Astrocyte of the hippocampus (primary cell): ENCODE measurements at places on chromosomes 12 and 14.

GRCh38 chr12:5459051-5459782, 27.3 kb downstream of the NTF3 start:
- no peak for DNase-seq

GRCh38 chr14:37559386-37559785, 35.7 kb downstream of the FOXA1 start:
- DNase-seq, result peak; percentile 36

DNA sequence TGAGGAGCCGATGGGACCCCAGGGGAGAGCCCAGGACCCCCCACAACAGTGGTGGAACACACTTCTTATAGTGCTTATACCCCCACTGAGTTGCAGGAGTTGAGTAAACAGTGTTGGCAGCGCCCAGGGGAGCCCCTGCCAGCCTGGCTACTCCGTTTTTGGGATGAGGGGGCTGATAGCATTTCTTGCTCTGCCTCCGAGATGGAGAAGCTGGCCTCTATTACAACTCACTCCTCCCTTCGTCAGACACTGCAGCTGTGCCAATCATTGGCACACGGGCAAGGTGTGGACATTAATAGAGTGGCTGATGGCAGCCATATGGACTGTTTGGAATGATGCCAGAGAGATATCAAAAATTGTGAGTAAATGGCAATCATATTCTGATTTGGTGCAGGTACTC, 94.9 kb upstream of the TMPO start:
- no peak for DNase-seq

DNA sequence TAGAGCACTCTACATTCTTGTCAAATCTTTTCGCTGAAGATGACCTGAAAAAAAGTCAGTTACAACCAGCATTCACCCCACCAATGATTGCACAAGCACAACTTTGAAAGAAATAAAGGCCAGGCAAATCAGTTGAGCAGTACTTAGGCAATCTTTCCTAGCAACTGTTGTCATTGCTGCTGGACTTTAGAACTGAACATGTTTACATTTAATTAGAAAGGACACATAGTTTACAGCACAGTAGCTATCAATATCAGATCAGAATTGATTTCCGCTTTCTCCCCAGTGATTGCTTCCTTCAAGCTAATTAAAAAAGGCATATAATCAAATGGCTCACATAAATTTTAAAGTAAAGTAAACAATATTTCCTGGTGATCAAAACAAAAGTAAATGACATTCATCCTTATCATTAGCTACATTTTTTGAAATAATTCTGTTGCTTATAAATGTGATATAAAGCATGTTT, 128.4 kb downstream of the FOXA1 start:
- no peak for DNase-seq

GRCh38 chr14:21505012-21505553, 6.1 kb downstream of the METTL3 start:
- DNase-seq, result no peak

GRCh38 chr12:28938581-28939235, 210.4 kb upstream of the FAR2 start:
- DNase-seq, result no peak

DNA sequence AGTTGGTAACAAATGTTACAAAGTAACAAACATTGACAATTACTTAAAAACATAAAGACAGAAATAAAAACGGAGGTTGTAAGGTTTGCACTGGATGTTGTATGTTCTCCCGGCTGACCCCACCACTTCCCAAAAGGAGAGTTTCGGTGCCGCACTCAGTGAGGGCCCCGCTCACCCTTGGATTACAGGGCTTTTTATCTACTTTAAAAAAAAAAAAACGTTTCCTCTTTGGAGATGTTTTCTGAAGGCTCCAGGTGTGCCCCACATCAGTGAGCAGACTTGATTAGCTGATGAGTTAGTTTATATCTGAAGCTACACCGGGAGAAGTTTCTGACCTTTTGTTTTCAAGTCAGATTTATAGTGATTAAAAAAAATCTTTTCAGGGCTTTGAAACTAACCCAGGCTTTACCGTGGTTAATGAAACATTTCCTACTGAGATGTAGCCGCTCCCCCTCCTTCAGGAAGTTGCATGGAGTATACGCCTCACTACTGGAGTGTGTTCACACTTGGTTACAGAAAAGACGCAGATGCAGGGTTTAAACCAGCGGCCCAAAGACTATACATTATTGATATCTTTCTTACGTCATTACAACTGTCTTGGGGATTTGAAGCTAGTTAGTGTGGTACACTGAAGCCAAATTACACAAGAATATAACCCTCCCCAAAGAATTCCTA, 38.0 kb upstream of the BCL7A start:
- DNase-seq, result no peak

GRCh38 chr12:42086031-42086430, 58.6 kb downstream of the GXYLT1 start:
- peak; percentile 25 for DNase-seq

DNA sequence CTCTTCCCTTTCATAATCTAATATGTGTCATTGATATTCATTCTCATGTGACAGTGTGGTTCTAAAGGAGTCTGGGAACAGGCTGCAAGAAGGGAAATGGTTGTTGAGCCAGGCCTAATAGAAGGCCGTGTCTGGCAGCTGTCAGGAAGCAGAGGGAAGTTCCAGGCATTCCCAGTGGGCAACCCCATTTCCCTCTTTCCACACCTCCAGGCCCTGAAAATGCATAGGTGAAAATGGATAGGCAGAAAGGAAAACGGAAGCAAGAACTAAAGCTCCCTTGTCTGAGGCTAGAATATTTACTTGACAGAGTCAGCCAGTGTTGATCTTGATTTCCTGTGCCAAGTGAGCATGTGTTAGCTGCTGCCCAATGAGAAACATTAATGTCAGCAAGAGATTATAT, 97.7 kb downstream of the PPM1A start:
- DNase-seq, result no peak

GRCh38 chr14:76421662-76422061, 45.7 kb downstream of the ESRRB start:
- DNase-seq, result no peak

DNA sequence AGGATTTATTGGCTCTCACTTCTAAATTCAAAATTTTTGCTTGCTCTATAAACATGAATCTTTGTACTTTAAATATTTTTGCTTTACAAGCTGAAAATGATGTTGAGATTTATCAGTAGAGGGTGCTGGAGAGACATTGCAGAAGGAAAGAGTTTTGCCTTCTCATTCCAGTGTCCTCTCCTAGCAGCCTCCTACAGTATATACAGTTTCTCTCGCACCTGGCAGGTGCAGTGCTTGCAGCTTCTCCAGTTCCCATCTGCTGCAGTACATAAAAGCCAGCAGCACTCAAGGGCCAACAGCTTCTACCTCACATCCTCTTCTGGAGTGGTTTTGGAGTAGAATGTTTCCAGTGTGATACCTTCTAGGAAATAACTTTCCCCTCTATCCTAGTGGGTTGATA, 601.8 kb upstream of the ATXN7L3B start:
- peak; percentile 4 for DNase-seq

- peak; percentile 69 for DNase-seq
Observed at GRCh38 chr12:119178544-119179334, at the start of gene HSPB8. TSS of gene HSPB8 (plus strand) at chr12:119178931. CDS start at chr12:119179313, 382 bp downstream.

DNA sequence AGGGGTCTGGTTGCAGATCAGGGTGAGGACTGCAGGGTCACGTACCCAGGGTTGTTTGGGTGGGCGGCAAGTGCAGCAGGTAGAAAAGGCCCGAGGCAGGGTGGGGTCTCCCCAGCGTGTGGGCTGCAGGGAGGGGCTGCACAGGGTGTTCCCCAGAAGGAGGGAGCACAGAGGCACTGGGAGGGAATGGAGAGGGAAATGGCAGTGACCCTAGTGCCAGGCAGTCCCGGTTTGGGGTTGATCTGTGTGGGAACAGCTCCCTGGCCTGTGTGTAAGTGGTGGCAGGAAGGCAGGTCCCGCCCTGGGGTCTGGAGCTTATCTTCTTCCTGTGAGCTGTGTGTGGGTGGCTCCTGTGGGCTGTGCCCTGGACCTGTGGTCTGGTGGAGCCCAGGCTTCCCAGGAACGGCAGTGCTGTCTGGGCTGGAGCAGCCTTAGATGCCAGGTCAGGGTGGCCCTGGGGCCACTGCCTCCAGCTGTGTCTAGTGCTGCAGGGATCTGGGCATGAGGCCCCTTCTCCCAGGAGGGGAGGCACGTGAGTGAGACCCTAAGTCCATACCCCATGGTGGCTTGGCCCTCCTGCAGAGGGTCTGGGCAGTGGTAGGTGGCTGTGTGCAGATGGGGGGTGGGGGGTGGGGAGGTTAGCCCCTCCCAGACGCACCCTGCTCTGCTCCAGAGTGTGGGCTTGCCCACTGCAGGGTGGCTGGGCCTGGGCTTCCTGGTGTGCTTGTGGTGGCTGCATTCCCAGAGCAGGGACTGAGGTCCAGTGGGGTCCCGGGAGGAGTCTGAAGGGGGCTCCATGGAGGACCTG, 363.5 kb downstream of the TMEM121 start:
- DNase-seq, result no peak

GRCh38 chr12:64757771-64758170, 1.4 kb downstream of the GNS start:
- DNase-seq, result no peak

DNA sequence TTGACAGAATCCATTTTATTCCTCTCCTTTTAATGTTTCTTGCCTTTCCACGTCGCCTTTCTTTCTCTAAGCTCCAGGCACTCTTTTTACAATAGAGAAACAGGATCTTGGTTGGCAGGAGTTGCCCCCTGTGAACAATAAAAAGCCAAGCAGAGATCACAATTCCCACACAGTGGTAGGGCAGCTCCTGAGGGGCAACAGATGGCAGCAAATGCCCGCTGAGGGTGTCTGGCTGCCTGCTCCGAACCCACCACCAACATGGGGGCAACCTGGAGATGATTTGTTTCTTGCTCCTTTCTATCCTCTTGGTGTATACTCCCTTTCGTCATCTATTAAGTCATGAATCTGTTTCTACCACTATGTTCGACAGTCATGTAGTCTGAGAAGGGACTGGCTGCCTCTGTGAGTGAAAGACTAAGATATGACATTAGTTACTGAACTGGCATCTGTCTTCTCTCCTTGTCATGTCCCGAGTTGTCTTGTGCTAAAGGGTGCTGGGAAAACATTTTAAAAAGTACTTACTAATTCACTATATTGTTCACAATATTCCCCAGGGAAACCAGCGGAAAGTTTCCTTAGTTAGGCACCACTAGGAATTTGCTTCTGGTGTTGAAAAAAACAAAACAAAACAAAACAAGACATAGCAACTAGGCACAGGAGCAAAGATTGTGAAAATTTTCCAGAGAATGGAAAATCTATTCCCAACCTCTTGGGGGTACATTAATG, 170.1 kb downstream of the STXBP6 start:
- no peak for DNase-seq

GRCh38 chr14:26163761-26164160, 434.1 kb downstream of the NOVA1 start:
- peak; percentile 46 for DNase-seq

DNA sequence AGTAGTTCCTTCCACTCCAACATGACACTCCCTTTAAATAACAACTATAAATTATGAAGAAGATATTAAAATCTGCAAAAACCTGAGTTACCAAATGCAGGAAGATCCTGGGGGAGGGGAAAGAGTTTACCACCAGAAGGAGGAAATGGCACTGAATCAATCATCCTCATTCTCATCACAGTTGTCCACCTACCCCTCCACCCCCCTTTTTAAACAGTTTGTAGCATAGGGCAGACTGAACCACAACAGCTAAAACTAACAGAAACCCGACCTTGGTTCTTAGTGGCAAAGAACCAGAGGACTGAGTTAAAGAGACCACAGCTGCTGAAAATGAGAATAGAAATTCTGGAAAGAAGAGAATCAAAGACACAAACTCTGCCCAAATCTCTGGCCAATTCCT, 189.5 kb downstream of the MED13L start:
- no peak for DNase-seq

GRCh38 chr12:109120095-109120494, 3.7 kb downstream of the ACACB start:
- no peak for DNase-seq
